ENCODE measurements at places on chromosomes 3 and 15.
A peak's percentile ranks its signal among the peaks of the same experiment; 100 is the strongest.

- no peak for DNase-seq
These were observed 14.0 kb downstream of the AAGAB start for GRCh38 chr15:67240235-67241131.

GRCh38 chr15:81293728-81294515 lies 30.0 kb downstream of the STARD5 start:
- DNase-seq: peak; percentile 39

DNA sequence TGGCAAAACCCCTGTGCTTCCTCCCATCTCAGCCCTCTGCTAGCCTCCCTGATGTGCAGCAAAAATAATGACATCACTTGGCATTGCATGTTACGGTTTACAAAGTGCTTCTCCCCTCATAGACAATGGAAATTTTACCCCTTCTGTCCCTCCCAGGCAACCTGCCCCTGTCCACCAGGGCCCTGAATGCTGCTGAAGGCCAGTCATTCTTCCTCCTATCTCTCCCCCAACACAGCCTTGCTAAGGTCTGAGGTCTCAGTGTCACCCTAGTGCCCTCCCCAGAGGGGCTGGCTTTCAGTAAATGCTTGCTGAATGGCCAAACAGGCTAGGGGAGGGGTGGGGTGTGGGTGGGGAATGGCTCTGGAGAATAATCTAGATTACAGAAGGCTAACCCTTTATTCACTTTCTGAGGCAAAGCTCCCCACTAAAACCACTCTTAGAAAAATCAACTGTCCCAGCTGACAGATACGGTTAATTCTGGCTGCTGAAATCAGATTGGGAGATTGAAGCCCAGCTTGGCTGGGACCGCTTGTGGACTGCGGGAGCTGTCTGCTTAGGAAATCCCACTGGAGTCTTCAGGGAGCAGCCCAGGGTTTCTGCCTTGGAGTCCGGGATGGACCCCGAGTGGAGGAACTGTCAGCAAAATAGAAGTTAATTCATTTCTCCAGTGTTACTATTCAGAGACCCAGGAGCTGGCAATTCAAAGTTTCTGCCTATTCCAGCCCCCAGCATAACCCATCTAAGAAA lies 22.9 kb downstream of the ANP32A start:
- DNase-seq: no peak

DNA sequence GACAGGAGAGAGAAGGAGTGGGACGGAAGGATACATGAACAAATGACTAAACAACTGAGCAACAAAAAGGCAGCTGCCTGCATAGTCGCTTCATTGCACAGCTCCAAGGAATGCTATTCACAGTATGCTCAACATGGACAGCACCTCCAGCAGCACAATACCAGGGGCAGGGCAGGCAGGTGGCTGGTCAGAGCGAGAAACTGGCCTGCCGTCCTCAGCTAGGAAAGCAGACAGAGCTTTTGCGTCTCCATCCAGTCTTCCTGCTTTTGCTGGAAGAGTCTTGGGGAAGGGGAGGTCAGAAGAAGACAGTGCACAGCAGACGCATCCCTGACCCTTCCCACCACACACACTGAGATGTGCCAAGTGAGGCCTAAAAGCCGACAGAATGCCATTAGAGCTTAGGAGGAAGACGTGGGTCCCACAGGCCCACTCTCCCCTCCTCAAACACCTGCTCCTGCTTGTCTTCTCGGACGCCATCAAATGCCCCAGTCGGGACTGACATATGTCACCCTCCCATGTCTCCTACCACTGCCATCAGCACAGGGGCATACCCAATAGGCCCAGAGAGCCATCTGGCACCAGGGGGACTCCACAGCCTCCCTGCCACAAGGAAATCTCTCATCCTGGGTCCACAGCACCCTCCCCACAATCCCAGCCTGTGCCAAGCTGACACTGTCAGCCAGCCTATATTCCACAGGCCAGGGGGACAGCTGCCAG lies 3.9 kb downstream of the RAB6B start:
- DNase-seq: no peak

DNA sequence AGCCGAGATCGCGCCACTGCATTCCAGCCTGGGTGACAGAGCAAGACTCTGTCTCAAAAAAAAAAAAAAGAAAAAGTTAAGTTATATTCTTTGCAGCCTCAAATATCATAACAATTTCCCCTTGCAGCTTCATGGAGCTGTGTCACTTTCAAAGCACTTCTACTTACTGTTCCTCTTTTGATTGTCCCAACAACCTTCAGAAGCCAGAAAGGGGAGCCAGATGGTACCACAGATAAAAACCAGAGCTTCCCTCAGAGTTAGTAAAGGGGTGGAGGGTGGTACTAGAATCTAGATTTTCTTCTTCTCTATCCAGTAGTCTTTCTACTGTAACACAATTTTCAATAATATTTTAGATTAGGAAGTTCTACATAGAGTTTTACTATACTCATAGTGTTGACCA lies 188.8 kb downstream of the TAFA4 start:
- DNase-seq: no peak

Data from stimulated activated CD8-positive, alpha-beta memory T cell treated with anti-CD3 and anti-CD28 coated beads, Interleukin-7, amount 100 ng/mL, for 1 hour (primary cell).